CD4-positive, alpha-beta T cell treated with Interferon alpha-2 for 1 hour (primary cell): ENCODE measurements at places on chromosomes 2 and 18.

GRCh38 chr2:120845277-120845676 is 109.6 kb downstream of the GLI2 start:
- DNase-seq: no peak

DNA sequence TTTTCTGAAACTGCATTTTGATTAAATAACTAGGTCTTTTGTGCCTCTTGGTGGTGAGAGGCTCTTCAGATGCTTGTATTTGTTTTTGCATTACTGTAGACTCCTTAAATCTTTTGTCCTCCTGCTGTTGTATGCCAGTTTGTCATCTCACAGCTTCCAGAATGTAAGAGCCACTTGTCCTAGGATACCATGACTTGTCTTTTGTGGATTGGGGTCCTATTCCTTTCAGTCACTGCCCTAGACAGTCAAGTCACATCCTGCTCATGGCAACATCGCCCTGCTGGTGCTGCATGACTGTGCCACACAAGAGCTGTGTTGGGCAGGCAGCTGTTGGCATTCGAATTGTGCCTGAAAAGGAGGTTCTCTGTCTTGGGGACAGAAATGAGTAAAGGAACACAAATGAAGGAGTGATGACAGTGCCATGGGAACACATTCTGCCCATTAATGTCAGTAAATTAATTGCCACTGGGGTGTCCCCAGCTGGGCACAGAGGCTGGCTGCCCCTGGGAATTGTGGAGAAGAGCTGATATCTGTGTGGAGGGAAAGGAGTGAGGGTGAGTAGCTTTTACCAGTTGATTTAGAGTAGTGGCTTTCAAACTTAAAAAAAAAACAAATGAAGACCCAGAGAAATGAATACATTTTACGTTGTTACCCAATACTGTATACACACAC is 140.3 kb downstream of the ARL6IP6 start:
- no peak for DNase-seq

- DNase-seq: no peak
Measured at GRCh38 chr18:63997041-63997440, 27.2 kb downstream of the SERPINB8 start.

- DNase-seq: peak; percentile 7
Measured at GRCh38 chr2:149068996-149069888, 30.7 kb downstream of the LYPD6B start.

DNA sequence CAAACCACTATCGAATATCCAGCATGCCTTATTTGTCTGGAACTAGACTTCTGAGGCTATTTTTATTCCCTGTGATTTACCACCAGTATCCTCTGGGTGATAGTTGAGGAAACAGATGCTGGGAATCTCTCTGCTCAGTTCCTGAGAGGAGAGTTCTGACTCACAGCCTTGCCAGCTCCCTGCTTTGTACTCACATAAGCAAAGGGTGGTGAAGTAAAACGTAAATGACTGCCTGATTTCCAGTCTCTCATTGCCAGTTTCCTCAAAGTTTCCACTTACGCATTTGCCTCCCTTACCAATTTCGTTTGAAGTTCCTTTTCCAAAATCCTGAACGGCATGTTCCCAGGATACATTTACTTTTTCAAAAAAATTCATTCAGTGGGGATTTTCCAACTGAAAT is 69.2 kb upstream of the HNRNPA3 start:
- no peak for DNase-seq

DNA sequence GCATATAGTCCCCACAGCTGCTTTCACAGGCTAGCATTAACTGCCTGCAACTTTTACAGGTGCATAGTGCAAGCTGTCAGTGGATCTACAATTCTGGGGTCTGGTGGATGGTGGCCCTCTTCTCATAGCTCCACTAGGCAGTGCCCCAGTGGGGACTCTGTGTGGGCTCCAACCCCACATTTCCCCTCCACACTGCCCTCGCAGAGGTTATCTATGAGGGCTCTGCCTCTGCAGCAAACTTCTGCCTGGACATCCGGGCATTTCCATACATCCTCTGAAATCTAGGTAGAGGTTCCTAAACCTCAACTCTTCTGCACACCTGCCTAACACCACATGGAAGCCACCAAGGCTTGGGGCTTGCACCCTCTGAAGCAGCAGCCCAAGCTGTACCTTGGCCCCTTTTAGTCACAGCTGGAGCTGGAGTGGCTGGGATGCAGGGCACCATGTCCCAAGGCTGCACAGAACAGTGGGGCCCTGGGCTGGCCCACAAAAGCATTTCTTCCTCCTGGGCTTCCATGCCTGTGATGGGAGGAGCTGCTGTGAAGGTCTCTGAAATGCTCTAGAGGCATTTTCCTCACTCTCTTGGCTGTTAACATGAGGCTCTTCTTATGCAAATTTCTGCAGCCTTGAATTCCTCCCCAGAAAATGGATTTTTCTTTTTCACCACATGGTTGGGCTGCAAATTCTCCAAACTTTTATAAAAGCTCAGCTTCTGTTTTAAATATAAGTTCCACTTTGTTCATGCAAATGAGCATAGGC is 59.3 kb downstream of the KDM3A start:
- DNase-seq: no peak

- DNase-seq: no peak
Measured at GRCh38 chr2:229297247-229297646, 26.2 kb upstream of the PID1 start.

DNA sequence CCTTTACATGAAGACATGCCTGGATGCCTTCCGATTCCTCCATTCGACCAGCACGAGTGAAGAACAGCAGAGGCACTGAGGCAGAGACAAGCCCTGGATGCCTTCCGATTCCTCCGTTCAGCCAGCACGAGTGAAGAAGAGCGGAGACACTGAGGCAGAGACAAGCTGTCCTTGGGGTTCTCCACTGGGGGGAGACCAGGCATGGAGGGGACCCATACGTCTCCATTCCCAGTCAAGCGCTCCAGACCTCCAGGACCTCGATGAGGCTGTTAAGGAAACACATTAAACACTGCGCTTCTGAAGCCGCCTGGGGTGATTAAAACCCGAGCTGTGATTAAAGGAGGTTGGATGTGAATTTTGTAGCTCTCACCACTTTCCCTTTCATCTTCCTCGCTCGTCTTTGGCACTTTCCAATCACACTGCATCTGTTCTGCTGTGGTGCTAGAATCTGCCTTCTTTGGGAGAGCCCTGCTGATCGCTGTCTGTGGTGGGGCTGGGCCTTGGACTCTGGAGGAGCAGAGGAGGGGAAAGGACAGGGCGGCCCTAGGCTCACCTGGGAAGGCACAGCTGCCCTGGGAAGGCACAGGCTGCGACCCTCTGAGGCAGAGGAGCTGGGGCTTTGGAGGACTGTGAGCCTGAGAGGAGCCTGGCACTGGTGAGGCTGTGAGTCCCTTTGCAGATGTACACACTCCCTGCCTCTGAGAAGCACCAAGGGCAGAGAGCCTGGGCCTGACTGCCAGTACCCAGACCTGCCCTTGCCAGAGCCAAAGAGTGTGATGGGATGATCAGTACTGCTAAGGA is 463.1 kb upstream of the HS6ST1 start:
- DNase-seq: no peak

DNA sequence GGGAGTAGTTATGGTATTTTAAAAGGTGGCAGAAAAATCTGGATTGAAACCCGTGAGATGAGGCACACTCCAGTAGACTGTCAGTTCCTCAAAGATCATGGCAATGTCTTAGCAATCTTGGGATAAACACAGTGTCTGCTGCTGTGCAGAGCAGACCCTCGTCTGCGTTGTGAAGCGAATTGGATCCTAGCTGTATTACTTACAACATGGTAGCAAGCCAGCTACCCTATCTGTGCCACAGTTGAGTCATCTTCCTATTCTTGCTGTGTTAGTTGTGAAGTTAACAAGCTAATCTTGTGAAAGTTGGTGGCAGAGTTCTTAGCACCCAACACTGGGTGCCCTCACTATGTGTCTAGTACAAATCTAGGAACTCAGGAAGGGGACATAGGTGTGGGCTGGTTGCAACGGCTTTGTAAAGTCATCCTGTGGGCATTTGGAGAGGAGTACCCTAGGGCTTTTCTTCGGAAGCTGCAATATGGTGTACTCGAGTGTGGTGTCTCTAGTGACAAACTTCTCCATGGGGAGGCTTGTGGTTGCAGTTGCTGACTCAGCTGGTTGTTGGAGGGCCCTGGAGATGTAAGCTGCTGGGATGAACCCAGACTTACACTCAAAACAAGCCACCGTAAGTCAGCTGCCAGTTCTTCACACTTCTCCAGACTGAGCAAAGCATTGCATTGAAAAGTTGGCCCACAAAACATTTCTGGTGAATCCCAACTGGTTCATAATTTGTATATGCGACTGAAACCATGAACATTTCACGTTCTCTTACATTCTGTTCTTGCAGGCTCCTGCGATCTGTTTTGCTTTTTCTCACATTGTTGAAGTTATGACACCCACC is 61.5 kb downstream of the ADCYAP1 start:
- DNase-seq: no peak

DNA sequence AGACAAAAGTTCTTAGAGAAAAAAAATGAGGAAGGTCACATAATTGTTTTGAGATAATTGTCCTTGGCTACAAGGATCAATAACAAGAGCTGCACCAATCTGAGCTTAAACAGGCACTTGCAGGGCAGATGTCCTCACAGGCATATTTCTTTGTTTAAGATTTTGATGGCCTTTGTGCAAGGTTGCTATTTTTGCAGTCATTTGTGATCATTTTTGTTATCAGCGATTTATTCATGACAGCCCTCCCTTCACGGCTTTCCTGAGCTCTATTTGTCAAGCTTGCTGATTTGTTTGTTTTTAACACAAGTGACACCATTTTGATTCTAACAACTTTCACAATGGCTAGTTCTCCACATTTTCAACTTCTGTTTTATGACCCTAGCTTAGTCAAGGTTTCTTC is 418.6 kb upstream of the REG3G start:
- DNase-seq: no peak

- no peak for DNase-seq
Measured at GRCh38 chr18:75216212-75216910, 5.8 kb downstream of the TSHZ1 start.

DNA sequence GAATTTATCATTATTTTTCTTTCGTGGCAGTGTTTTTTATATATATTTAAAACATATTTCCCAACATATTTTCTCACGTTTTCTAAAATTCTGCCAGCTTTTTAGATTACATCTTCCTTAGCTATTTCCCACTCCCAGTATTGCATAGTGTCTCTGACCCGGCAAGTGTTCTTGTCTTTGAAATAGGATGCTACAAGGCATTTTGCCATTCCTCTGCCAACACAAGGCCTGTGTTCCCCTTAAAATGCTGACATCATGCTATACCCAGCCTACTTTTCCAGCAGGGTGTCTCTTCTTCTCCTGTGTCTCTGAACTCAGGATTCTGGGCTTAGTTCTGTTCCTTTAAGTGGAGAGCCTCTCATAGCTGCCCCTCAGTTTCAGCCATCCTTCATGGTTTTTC is 115.2 kb downstream of the DIS3L2 start:
- DNase-seq: no peak

- no peak for DNase-seq
Measured at GRCh38 chr2:154375579-154375931, 322.9 kb upstream of the KCNJ3 start.

- no peak for DNase-seq
Measured at GRCh38 chr2:207722773-207723424, 11.5 kb downstream of the CCNYL1 start.

- peak; percentile 80 for DNase-seq
Measured at GRCh38 chr2:85437488-85438200, 19.1 kb downstream of the SH2D6 start.

- DNase-seq: no peak
Measured at GRCh38 chr2:107648781-107649404, 177.8 kb upstream of the RGPD4 start.

DNA sequence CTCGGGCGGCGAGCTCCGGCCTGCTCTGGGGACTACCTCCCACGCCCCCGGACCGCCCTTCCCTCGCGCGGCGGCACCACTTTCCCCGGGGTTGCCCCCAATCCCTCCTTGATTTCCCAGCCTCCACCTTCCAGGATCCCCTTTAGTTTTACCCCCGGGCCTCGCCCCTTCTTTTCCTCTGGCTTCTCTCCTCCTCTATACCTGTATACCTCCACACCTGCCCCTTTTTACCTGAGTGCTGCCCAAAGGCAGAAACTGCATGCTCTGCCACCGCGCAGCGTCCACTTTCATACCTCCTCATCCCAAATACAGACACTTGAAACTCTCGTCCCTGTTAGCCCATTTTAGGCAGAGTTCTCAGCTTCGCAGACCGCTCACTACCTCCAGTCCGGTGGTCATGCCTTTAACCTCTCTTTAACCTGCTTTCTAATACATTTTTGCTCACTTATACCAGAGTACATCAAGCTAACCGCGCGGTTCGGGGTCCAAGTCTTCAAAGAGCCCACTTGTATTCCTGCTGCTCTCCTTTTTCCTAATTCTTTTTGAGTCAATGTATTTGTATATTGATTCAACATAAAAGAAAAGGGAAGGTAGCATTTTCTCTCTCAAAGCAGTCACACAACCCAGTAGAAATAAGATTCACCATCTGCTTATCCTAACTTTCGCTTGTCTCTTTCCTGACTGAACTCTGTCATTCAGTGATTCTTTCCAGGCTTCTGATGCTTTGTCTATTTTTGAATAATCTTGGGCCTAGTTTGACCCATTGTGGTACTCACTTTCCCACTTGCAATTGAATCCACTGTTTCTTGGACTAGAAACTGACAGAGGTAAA is 901 bp downstream of the SPOPL start:
- DNase-seq: no peak

GRCh38 chr2:48377646-48378045 is 152.3 kb upstream of the STON1 start:
- no peak for DNase-seq

DNA sequence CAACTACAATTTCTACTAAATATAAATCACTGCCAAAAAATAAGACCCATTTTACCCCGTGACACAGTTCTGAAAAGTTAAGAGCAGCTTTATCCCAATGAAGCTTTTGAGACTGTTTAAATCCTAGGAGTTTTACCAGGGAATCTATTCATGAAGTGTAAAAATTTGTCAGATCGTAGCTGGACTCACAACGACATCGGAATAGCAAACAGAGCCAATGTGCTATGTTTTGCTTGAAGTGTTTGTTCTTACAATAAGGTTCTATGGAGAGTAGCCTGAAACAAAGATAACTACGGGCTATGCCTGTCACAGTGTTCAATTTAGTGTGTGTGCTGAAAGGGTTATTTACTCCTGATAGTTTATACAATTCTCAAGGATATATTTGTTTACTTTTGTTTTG is 78.5 kb upstream of the L3MBTL4 start:
- DNase-seq: no peak
